ENCODE measurements at places on chromosomes 5 and 9. TPM values are rescaled to one million over a fixed set of nuclear protein-coding genes. Genes with fewer than 3 reads are reported as not detected.

C6 gene
- total RNA-seq, result not detected

GIN1 gene
- 15.2 TPM for total RNA-seq

PCDHB7 gene
- not detected for total RNA-seq

ARAP3 gene
- total RNA-seq, result 16.4 TPM

ST8SIA4 gene
- total RNA-seq, result 27.7 TPM

PTPA gene
- total RNA-seq, result 49.0 TPM

ANAPC2 gene
- 125 TPM for total RNA-seq

ADRB2 gene
- 5.6 TPM for total RNA-seq

SPINK13 gene
- not detected for total RNA-seq

FOXI1 gene
- not detected for total RNA-seq

ENTPD2 gene
- total RNA-seq, result not detected

IFNA1 gene
- total RNA-seq, result not detected

PPP2R2B gene
- 3.1 TPM for total RNA-seq

SLC31A2 gene
- 5.3 TPM for total RNA-seq

CER1 gene
- total RNA-seq, result not detected

CRHBP gene
- not detected for total RNA-seq

CKS2 gene
- 8.5 TPM for total RNA-seq

C9orf50 gene
- total RNA-seq, result not detected

GABRG2 gene
- total RNA-seq, result not detected

FGF18 gene
- 0.32 TPM for total RNA-seq

SGTB gene
- total RNA-seq, result 42.6 TPM

ENTPD8 gene
- not detected for total RNA-seq

PRDM9 gene
- total RNA-seq, result not detected

CD14 gene
- total RNA-seq, result 4.9 TPM

POLR3G gene
- total RNA-seq, result 1.2 TPM

CKMT2 gene
- total RNA-seq, result not detected

HTR1A gene
- not detected for total RNA-seq

GABRA1 gene
- total RNA-seq, result not detected

SARDH gene
- total RNA-seq, result 19.3 TPM

LEAP2 gene
- 8.8 TPM for total RNA-seq

FOXE1 gene
- not detected for total RNA-seq

GLDC gene
- total RNA-seq, result not detected

INSYN2B gene
- not detected for total RNA-seq

RETREG1 gene
- total RNA-seq, result 26.6 TPM

GRXCR2 gene
- total RNA-seq, result not detected

TMEM215 gene
- total RNA-seq, result not detected
